CD4-positive, alpha-beta T cell treated with Interleukin-6 for 4 hours (primary cell): ENCODE measurements at places on chromosomes 2 and 18.

DNA sequence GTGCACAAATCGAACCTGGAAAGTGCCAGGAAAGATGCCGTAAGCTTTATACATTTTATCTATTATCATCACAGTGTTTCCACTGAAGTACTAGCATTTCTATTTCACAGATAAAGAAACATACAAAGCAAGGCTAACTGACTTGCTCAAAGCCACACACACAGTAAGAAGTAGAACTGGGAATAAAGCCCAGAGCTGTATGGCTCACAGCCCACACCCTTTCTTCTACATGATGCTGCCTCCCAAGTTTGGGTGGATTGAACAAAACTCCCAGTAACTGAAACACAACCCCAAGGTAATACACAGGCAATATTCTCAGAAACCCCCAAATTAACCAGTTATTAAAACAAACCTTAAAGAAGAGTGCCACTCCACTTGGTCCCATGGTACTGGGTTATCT lies 11.2 kb downstream of the SAP130 start:
- no peak for DNase-seq

DNA sequence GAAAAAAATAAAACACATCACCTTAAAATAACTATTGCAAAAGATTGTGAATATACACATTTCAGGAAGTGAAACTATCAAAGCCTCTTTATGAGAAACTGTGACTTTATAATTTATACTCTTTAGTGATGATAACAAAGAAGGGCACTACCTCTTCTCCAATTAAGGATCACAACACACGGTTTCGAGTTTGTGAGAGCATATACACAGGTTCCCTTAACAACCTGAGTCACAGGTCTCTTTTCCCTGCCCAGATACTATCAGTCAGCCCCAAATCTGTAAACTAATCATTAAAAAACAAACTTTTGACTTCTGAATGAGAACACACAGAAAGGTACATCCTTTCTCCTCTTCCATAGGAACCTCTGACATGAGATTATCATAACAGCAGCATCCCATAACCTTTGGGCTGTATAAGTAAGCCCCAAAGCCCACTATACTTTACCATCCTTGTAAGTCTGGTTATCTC lies 44.9 kb downstream of the PTPN2 start:
- DNase-seq = peak; percentile 12

- no peak for DNase-seq
Observed at GRCh38 chr2:69767034-69767433, 25.1 kb downstream of the ANXA4 start.

DNA sequence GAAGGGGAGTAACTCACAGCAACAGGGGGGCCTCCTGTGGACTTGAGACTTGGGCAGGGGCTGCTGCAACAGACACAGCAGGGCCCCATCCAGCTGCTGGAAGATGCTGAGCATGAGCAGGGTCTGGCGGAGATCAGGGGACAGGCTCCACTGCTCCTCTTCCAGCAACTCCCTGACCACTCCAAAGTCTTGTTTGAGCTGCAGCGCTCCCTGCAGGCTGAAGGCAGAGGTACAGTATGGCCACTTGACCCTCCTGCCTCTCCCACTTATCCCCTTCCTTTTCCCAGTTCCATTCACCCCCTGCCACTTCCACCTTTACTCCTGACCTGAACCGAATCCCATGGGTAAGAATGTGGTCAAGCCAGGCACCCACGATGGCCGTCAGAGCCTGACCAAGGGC lies 2.4 kb upstream of the MRPL53 start:
- DNase-seq = no peak

DNA sequence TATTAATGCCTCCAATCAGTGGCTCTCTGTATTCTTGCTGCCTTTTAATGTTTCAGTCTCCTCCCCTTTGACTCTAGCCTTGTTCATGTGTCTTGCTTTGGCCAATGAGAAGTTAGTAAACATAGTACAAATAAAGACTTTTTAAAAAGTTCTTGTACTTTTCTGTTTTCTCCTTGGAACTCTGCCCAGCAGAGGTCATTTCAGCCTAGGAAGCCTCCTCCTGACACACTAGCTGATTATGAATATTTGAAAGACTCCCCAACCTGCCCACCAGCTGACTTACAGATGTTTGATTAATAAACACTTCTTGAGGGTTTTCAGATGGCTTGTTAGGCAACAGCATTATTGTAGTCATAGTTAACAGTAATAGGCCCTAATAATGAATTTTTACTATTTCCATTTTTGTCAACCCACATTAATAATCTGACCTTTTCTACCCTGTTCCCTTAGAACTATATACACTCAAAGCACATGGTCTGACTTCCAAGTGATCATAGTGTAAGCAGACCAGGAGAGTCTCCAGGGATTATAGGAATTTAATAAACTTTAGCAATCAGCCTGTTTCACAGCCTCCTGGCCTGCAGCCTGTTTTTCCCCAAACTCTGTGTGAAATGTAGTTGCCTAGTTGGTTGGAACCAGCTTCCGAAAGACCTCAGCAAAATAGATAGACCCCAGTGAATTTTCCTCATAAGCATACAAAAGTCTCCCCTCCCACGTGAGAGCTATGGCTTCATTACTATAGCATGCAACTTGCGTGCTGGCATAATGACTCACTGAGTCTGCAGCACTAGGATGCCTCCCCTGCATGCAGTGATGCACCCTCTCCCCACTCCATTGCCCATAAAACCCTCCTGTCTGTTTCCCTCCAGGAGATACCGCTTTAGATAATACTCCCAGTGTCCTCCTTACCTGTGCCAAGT lies 670.7 kb upstream of the ZNF804A start:
- DNase-seq = no peak

DNA sequence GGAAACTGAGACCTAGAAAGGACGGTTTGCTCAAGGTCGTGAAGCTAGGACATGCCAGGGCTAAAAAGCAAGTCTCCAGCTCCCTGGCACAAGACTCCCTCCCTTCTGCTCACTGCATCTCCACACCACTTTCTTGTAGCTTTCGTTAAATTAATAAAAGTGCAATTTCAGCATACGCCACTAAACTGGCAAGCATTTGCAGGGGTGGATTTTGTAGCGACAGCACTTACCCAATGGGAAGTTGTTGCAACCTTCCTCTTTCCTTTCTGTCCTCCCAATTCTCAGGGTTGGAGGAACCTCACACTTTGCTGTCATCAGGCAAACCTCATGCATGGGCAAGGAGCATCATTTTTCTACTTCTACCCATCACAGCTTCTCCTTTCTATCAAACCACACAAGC lies 7.4 kb upstream of the RHOB start:
- DNase-seq = no peak

DNA sequence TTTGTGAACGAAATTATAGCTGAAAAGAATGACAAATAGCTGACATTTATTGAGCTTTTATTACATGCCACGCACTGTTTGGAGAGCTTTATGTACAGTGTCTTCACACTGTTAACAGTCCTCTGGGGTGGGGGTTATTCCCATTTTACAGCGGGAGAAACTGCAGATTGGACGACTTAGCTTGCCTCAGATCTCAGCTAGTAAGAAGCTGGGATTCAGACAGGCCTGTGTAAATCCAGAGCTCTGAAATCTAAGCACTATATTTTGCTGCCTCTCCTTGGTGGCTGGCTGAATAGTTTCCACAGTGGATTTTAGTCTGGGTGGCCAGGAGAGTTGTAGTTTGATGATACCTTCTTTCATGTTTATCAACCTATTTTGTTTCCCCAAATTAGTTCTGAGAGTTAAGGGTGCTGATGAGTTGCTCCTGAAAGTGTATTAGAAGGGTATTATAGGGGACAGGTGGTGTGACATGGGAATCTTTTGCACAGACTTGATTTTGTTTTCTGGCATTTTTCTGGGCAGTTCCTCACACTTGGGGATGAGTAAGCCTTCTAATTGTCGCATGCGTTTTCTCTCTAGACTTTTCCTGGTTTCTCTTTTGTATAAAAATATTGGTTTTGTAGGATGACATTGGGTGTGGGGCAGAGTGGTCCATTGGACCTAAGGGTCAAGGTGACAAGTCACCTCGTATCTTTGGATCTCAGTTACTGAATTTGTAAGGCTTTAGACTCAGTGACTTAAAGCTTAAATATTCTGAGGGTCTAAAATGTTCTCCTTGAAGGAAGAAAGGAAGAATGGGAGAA lies 1.5 kb downstream of the ACSL3 start:
- DNase-seq = no peak

- no peak for DNase-seq
Observed at GRCh38 chr2:149038442-149039212, at the start of gene LYPD6B. LYPD6B (plus strand) TSS chr2:149038699; CDS start chr2:149130949, 92,250 bp downstream.

- DNase-seq = no peak
Observed at GRCh38 chr2:227821043-227821942, 7.7 kb downstream of the CCL20 start.

- no peak for DNase-seq
Observed at GRCh38 chr2:1088192-1088860, 137.7 kb downstream of the SNTG2 start.

DNA sequence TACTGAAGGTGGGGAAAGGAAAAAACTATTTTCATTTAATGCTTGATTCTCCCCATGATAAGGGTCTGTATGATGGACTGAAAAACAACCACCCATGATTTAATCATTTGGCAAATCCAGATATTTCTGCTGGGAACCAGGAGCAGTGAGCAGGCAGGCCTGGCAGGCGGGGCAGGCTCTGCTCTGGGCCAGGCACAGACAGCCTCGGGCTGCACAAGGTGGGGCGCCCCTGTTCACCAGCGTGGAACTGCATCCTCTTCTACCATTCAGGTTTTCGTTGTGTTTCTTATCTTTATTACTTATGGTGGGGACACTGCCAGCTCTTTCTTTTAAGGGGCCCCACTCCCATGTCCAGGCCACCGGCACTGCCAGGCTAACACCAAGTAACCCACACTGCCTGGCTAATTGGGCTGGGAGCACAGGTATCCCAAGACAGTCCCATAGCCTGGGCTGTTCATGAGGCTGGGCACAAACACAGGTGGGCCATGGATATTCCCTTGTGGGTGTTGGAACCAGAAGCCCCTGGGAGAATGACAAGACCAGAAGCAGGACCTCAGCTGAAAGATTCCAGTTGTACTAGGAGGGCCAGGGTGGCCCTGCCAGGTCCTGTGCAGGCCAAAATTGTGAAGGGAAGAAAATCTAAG lies 57.1 kb upstream of the RALBP1 start:
- no peak for DNase-seq

- DNase-seq = no peak
Observed at GRCh38 chr2:148538375-148538774, 106.2 kb upstream of the EPC2 start.

- DNase-seq = no peak
Observed at GRCh38 chr2:201952187-201952586, 81.5 kb upstream of the FZD7 start.
